Epithelial cell of alveolus of lung (primary cell): ENCODE measurements at places on chromosomes 6 and 20. TPM values are rescaled to one million over a fixed set of nuclear protein-coding genes. Genes with fewer than 3 reads are reported as not detected.

TRIM40 gene
- not detected in 2 replicates for total RNA-seq

TP53TG5 gene
- not detected in 2 replicates for total RNA-seq

KHDRBS2 gene
- not detected in 2 replicates for total RNA-seq

MLN gene
- not detected in 2 replicates for total RNA-seq

MEI4 gene
- not detected in 2 replicates for total RNA-seq

RBPJL gene
- total RNA-seq: not detected in 2 replicates

BTN3A1 gene
- total RNA-seq: 11.7 and 13.7 TPM in 2 replicates

STMN3 gene
- total RNA-seq: 38.9 and 65.8 TPM in 2 replicates

CYP39A1 gene
- 1.9 and 3.4 TPM in 2 replicates for total RNA-seq

PBOV1 gene
- total RNA-seq: not detected in 2 replicates

PRR18 gene
- 0.13 TPM in 1 of 2 replicates, not detected in the other for total RNA-seq

PNLDC1 gene
- 0.16 TPM in 1 of 2 replicates, not detected in the other for total RNA-seq

XKR7 gene
- not detected in 2 replicates for total RNA-seq

OR2H1 gene
- total RNA-seq: not detected in 2 replicates

WFDC10B gene
- total RNA-seq: not detected in 2 replicates

JAG1 gene
- total RNA-seq: 12.5 and 16.3 TPM in 2 replicates

PPP1R16B gene
- 0.39 and 0.56 TPM in 2 replicates for total RNA-seq

NKX2-4 gene
- total RNA-seq: not detected in 2 replicates

DCDC2 gene
- total RNA-seq: not detected in 2 replicates

FHL5 gene
- total RNA-seq: 0.52 TPM in 1 of 2 replicates, not detected in the other

GUCA1A gene
- total RNA-seq: 0.26 TPM in 1 of 2 replicates, not detected in the other

HEY2 gene
- not detected in 2 replicates for total RNA-seq

CGA gene
- total RNA-seq: not detected in 2 replicates

RFX6 gene
- total RNA-seq: not detected in 2 replicates

LHFPL5 gene
- not detected in 2 replicates for total RNA-seq

BMP7 gene
- total RNA-seq: not detected in 2 replicates

WFDC10A gene
- total RNA-seq: not detected in 2 replicates

C20orf144 gene
- 0.08 and 0.26 TPM in 2 replicates for total RNA-seq

OVOL2 gene
- total RNA-seq: 1.0 TPM in 1 of 2 replicates, not detected in the other

FARS2 gene
- total RNA-seq: 7.2 and 12.4 TPM in 2 replicates

PKIG gene
- total RNA-seq: 65.7 and 68.3 TPM in 2 replicates

SYNDIG1 gene
- total RNA-seq: 0.78 and 1.8 TPM in 2 replicates

HLA-DMB gene
- total RNA-seq: 4.6 TPM in 1 of 2 replicates, not detected in the other

BEND3 gene
- 1.4 and 1.7 TPM in 2 replicates for total RNA-seq

MYBL2 gene
- 9.4 and 32.3 TPM in 2 replicates for total RNA-seq

SAMD10 gene
- 1.3 and 4.0 TPM in 2 replicates for total RNA-seq

UNC93A gene
- total RNA-seq: not detected in 2 replicates

CEP250 gene
- total RNA-seq: 16.5 and 20.8 TPM in 2 replicates

BPI gene
- total RNA-seq: 0.13 and 3.2 TPM in 2 replicates

PPIL6 gene
- total RNA-seq: 0.88 and 1.6 TPM in 2 replicates
